ENCODE measurements at places on chromosomes 4 and X.

- no peak for DNase-seq
Measured at GRCh38 chrX:146456058-146456457, 353.5 kb upstream of the CXorf51B start.

- DNase-seq = peak; percentile 9
Measured at GRCh38 chrX:78796916-78797315, 49.4 kb downstream of the LPAR4 start.

DNA sequence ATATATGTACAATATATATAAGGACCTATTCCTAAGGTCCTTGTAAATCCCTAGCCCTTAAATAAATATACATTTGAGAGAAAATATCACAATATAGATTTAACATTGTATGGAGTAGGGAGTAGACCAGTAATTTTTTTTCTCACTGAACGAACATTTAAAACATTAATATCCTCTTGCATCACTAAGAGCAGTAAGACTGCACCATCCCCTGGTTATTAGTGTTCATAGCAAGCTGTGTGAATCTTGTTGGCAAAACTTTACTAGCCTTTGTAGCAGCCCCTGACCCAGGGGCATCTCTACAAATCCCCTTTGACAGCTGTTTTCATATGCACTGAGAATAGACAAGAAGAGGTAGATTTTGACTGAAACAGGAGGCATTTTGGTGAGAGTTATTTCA, 146.5 kb downstream of the IL1RAPL2 start:
- no peak for DNase-seq

DNA sequence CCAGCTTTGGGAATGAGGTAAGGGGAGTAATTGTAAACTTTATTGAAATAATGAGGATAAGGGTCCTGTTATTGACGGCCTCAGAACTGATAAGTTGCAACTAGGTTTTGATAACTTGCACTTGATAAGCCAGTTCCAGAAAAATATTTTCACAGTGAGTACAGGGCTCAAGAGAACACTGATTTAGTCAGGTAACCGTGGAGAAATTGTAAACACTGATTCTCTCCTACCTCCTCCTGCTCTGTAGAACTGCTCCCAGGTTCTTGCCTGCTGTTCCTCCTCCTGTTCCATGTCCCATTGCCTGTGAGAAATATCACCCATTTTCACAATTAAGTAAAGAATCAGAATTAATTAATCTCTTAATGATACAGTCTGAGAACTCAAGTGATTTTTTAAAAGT, 55.0 kb upstream of the CXXC4 start:
- no peak for DNase-seq

All from Jurkat, Clone E6-1 (cell line).